A172 (cell line): ENCODE measurements at places on chromosomes 7 and 10.

- no peak for DNase-seq
Measured at GRCh38 chr7:92845736-92846135, 9.4 kb upstream of the CDK6 start.

- peak; percentile 97 for DNase-seq
Measured at GRCh38 chr10:97648562-97649404, 8.3 kb downstream of the PI4K2A start.

GRCh38 chr7:132200141-132200540 lies 376.1 kb downstream of the PLXNA4 start:
- DNase-seq: no peak

GRCh38 chr10:77879710-77880109 lies 46.8 kb downstream of the DLG5 start:
- DNase-seq: no peak
